ENCODE measurements at places on chromosomes 6 and 20.

DNA sequence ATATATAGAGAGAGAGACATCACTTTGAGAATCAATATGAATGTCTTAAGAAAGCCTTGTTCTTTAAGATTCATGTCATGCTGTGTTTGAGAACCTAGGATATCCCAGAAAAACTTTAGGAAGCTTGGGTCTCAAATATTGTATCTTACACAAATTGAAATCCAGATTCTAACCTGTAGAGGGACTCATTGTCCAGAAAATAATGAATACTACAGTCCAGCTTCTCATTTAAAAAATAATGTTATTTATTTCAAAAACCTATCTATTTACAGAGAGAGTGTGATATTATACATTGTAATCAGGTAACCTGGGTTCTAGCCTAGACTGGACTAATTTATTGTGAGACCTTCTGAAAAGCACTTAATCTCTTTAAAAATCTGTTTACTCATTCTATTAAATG, 4.2 kb downstream of the RFX6 start:
- DNase-seq: no peak

DNA sequence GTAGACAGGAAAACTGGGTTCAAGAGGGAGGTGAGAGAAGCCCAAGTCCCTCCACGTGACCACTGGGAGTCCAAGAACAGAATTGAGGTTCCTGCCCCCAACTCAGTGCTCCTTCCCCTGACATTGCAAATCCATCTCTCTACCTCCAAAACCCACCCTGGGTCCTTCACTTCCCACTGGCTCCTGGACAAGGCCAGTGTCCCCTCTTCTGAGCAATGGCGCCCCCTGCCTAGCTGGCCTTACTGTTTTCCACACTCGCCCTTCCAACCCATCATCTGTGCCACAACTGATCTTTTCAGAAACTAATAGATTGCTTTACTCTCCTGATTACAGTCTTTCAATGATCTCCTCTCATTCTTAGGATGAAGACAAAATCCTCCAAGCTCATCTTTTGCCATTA, 200.3 kb downstream of the ANKRD60 start:
- DNase-seq: no peak

- DNase-seq: no peak
Observed at GRCh38 chr20:64228751-64229506, 26.6 kb upstream of the PCMTD2 start.

GRCh38 chr6:133966654-133967329, 13.8 kb downstream of the TBPL1 start:
- no peak for DNase-seq

GRCh38 chr6:16570946-16571345, 190.3 kb downstream of the ATXN1 start:
- DNase-seq: no peak

DNA sequence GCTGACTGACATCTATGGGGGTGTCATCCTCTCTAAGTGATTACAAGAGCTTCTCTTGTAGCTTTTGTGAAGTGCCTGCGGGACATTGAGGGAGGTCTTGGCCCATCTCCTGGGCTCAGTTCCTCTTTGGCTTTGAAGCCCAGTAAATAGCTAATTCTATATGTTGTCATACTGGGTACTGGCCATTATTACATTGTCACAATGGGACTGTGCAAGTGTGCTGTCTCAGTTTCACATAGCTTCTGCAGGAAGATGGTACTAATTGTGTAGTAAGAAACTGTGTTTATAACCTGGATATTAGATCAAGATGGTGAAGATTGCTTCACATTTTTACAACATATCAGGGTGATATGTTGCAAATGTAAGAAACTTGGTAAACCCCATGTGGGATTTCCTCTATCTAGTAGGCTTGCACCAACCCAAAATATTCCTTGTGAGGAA, 19.9 kb downstream of the SPINT3 start:
- DNase-seq: no peak

DNA sequence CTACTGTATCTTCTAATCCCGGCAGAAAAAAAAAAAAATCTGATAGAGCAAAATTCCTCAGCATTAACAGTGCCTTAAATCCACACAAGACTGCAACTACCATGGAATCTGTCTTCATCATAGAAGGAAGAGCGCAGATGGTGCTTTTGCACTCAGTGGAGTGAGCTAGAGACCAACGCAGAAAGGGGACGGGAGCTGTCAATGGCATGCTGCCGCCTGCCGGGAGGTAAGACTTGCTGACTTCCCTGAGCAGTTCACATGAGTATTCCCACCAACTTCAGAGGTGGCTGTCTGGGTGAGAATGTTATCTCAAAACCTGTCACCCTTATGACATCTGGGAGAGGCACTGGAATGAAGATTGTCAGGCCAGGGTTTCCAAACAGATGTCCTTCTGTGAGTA, 35.6 kb downstream of the DZANK1 start:
- DNase-seq: no peak

GRCh38 chr20:20465252-20465651, 97.3 kb downstream of the INSM1 start:
- no peak for DNase-seq

GRCh38 chr6:166581091-166581511, 5.4 kb downstream of the RAMACL start:
- no peak for DNase-seq

DNA sequence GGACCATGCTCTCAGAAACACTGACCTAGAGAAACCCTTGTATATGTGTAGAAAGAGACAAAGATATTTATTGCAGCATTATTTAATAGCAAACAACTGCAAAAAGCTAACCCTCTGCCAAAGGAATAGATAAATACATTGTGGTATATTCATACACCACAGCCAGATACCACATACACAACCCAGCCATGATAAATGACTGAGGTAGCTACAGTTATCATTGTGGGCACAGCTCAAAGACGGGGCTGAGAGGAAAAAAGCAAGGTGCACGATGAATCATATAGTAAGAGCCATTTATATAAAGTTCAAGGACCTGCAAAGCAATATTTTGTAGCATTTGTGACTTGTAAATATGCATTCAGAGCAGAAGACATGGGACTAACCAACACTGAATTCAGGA, 30.8 kb downstream of the RSPO4 start:
- DNase-seq: no peak

DNA sequence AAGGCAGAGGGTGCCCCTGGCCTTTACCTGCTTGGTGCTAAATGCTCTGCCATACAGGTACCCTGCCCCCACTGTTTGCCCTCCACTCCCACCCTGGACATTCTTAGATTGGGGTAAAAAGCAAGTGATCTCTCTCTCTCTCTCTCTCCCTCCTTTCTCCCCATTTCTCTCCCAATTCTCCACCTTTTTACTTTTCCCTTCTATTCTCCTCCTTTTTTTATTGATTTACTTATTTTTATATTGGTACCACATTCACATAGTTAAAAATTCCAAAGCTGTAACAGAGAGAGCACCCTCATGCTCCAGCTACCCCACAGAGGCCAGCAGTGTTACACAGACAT, 37.7 kb upstream of the ID1 start:
- DNase-seq: no peak

GRCh38 chr6:92716638-92717037, 702.7 kb downstream of the EPHA7 start:
- DNase-seq: no peak

DNA sequence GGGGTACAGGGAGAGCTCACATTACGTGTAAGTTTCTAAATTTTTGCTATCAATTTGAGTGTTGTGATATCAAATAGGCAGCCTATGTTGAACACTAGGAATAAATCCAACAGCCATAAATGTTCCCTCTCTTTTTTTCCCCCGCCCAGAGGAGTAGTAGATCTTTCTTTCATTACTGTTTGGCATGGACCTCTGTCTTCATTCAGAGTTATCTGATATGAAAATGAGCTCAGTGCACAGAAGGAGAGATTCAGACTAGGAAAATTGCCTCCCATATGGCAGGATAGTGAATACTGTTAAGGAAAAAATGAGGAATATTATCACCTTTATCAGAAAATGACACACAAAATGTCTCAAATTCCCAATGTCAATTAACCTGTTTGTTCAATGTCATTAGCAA, 110.0 kb upstream of the EYS start:
- no peak for DNase-seq

- no peak for DNase-seq
Observed at GRCh38 chr6:142152746-142153145, 5.7 kb downstream of the VTA1 start.

DNA sequence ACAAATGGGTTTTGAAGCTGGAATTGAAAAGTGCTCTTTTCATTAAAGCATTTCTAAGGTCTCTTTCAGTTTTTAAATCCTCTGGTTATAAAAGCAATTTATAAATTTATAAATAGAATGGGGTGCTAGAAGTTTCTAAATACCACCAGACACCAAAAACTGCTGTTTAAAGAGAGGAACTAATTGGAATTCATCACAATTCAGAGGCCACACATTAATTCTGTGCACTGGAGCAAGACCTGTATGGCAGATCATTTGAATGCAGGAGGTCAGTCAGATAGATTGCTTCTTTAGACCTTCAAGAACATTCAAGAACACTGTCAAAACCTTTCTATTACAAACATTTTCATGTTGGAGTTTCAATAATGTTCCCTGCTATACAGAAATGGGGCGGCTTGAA, 55.1 kb downstream of the ALDH8A1 start:
- DNase-seq: no peak

All from effector CD8-positive, alpha-beta T cell (primary cell).